ENCODE measurements at places on chromosomes 3 and 15. TPM values are rescaled to one million over a fixed set of nuclear protein-coding genes. Genes with fewer than 3 reads are reported as not detected.

PATL2 gene
- 1.0 TPM for total RNA-seq

SLC7A14 gene
- total RNA-seq: 0.05 TPM

EXD1 gene
- not detected for total RNA-seq

OXSM gene
- 6.8 TPM for total RNA-seq

GRM7 gene
- 1.1 TPM for total RNA-seq

PLOD2 gene
- 64.1 TPM for total RNA-seq

UCN2 gene
- total RNA-seq: not detected

MUC4 gene
- not detected for total RNA-seq

TCAIM gene
- 21.0 TPM for total RNA-seq

DNA sequence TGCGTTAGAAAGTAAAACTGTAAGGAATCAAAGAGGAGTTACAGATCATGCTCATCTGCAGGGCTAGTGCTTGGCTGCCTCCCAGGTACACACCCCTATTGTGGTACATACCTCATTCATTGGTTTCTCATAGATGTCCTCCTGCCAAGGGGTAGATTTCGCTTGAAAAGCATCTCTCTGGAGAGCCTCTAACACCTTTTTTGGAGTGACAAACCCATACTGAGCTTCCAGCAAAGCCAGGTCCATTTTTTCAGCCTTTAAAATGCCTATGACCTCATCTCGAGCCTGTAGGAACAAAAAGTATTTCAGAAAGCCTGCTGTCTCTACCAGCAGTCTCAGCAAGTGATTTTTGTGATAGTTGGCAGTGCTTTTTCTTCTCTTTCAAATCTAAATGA is 112.1 kb downstream of the CMSS1 start:
- DNase-seq: peak; percentile 84

- DNase-seq: no peak
Measured at GRCh38 chr3:134065252-134066157, 35.8 kb upstream of the SLCO2A1 start.

GRCh38 chr3:193599393-193599792 is 6.4 kb downstream of the OPA1 start:
- DNase-seq: no peak

- no peak for DNase-seq
Measured at GRCh38 chr3:184015381-184016019, 2.2 kb downstream of the ABCC5 start.

DNA sequence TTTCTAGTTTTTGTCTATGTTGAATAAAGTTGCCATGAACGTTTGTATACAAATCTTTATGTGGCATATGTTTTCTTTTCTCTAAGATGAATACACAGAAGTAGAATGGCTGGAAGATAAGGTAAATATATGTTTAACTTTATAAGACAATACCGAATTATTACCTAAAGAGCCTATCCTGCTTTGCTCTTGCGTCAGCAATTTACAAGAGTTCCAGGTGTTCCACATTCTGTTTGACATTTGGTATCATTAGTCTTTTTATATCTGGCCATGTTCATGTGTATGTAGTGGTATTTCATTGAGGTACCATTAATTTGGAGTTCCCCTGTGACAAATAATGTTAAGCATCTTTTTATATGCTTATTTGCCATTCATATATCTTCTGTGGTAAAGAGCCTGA is 74.1 kb upstream of the TRIM42 start:
- DNase-seq: no peak

DNA sequence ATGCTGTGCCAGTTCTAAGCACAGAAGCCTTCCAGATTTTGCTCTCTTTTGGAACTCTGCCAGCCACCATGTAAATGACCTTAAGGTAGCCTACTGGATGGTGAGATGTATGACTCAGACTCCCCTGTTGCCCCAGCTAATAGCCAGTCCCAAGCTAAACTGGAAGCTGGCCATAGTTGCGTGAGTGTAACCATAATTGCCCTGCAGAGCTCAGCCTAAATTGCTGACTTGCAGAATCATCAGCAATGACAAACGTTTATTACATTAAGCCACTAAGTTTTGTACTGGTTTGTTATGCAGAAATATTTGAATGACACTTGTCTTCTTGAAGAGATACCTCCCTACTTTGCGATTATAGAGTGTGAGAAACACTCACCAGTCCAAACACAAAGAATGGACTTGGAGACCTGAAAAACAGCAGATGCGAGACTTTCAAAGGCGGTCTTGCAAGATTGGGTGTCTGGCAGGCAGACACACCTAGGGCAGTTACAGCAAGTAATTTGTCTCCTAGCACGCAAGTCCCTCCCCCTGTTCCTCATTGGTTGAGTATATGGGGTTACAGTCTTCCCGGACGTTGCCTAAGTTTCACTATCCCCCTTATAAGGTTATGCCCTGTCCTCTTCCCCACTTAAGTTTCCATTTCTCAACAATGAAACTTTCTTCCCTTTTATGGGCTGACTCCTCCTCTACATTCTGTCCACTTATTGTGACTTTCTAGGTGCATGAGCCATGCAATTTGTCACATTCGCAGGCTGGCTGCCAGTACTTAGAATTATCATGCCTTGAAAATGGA is 83.6 kb upstream of the XCR1 start:
- no peak for DNase-seq

GRCh38 chr15:59616379-59616778 is 4.8 kb downstream of the GCNT3 start:
- no peak for DNase-seq

DNA sequence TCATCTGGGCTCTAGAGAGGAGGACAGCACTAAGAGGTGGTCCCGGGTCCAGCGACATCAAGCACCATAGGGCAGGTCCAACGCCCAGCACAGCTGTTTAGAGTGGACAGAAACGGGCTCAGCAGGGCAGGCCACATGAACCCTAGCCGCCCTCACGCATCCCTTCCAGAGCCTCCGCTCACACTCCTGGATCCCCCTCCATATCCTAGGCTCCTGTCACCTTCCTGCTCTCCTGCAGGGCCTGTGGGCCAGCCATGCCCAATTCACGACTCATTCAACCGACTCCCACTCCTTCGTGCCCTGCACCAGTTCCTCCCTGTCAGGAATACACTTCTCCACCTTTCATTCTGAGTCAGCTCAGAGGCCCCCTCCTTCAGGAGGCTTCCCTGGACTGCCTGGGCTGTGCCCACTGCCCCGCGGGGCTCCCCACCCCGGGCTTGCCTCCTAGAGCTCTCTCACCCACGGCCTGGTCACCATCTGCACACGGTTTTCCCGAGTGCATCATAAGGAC is 90.2 kb downstream of the LINGO1 start:
- peak; percentile 55 for DNase-seq

DNA sequence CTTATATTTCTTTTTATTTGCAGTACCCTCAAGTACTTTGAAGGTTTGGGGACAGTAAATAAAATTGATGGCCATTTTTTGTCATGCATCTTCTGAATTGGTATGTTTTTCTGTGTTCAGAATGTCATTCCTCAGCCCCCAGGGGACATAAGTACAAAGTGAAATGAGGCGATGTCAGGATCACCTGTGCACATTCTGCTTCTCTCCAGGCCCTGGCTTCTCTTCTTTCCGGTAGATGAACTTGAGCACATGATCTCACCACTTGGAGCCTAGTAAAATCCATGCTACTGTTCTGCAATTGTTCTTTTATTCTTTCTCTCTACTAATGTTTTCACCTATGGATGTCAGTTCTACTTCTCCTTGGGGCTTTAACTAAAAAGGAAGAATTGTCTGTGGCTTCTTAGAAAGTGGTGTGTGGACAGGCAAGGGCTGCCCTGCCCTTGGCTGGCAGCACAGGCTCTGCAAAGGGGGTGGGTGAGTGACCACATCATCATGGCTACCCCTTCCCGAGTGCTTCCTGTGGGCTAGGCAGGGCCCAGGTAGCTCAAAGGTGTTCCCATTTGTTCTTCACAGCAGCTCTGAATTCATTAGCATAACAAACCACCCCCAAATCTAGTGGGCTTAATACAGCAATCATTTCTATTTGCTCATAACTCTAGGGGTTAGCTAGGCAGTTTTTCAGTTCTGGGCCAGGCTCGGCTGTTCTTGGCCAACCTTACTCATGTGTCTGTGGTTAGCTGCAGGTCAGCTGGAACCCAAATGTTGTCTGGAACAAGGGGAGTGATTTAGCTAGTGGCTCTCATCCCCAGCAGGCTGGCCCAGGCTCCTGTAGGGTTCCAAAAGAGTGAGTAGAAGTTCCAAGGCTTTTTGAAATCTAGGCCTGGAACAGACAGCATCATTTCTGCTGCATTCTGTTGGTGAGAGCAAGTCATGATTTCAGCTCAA is 154.0 kb upstream of the CTDSPL start:
- DNase-seq: peak; percentile 86

DNA sequence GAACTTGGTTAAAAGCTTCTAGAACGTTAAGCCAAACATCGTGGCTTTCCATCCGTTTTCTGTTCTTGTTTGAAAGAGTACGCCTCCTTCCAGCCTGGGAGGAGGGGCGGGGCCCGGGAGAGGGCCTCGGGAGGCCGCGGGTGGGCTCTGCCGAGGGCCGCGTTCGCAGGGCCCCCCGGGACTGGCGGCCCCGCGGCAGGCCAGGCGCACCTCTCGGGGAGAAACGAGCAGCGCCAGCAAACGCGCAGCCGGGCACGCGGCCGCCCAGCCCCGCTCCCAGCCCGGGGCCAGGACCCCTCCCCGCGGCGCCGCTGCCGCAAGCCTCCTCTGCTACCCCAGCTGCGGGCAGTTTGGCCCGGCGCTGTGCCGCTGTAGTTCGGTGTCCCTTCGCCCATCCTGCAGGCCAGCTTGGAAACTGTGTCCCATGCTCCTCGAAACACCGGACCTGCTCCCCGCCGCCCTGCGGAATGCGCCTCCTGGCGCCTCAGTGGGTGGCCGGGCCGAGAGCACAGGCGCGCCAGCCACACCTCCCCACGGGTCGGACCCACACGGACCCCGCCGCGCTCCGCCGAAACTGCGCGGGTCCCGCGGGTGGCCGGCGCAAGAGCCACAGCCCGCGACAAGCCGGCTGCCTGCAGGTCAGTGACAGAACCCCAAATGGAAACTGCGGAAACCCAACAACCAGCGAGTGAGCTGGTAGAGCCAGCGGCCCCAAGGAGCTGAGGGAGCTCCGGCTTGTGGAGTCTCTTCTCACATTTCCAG is 2.3 kb downstream of the OCA2 start:
- DNase-seq: no peak

GRCh38 chr3:40627095-40627494 is 102.3 kb downstream of the ZNF621 start:
- no peak for DNase-seq

- DNase-seq: no peak
Measured at GRCh38 chr3:65545429-65545828, 493.3 kb downstream of the MAGI1 start.

- DNase-seq: no peak
Measured at GRCh38 chr3:64546856-64547255, 140.9 kb downstream of the ADAMTS9 start.

- DNase-seq: no peak
Measured at GRCh38 chr3:131645638-131646037, 142.9 kb upstream of the MRPL3 start.

GRCh38 chr3:183212565-183212964 is 40.5 kb upstream of the B3GNT5 start:
- no peak for DNase-seq
